ENCODE measurements at places on chromosomes 6 and 20.
A peak's percentile ranks its signal among the peaks of the same experiment; 100 is the strongest.

DNA sequence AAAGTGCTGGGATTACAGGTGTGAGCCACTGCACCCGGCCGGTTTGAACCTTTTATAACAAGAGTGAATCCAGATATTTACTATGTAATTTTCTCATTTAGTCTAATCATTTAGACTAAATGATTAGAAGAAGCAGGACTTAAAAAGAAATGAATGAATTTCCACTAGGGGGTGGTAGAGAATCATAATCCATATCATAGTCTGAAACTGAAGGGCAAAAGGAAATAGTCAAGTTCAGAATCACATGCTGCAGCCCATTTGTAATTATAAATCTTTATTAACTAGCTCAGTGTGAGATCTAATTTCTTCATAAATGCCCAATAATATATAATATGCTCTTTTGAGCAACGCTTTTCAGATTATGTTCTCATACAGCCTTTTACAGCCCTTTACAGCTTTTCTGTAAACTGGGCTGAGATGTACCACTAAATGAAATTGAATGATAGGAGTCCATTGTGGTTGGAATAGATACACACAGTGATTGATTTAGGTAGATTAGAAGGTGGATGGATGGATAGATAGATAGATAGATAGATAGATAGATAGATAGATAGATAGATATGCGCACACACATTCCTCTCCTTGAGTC is 31.8 kb downstream of the PSMB9 start:
- peak; percentile 70 for DNase-seq

GRCh38 chr6:55023230-55023629 is 151.1 kb upstream of the HCRTR2 start:
- DNase-seq, result no peak

DNA sequence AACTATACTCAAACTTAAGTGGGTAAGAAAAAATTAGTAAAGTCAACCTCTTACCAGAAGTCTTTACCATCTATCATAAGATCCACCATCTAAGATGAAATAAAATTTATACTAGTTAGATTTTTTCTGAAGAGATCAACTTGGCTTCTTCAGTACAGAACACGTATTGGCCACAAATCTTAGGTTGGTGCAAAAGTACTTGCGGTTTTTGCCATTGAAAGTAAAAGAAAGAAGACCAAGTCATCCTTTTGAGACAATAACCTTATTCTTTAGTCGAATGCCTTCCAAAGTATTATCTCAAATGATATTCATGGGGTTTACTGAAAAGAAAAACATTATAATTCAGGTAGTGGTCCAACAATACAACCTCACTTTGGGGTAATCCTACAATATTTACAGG is 292.6 kb upstream of the PTCHD4 start:
- no peak for DNase-seq

DNA sequence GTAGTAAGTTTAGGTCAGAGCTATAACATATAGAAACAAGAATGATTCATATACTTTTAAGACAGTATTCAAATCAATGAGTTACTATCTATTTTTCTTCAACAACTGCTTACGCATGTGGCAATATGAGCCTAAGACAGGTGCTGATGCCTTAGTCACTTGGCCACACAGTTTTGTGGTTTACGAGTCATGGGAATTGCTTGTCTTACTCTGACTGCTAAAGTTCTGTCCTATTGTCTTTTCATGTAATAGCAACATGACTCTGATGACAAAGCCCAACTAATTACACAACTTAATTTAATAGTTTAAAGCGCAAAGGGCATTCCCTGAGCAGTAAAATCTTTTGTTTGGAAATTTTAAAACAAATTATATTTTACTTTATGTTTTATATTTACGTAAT is 159.3 kb upstream of the CENPW start:
- DNase-seq, result no peak

DNA sequence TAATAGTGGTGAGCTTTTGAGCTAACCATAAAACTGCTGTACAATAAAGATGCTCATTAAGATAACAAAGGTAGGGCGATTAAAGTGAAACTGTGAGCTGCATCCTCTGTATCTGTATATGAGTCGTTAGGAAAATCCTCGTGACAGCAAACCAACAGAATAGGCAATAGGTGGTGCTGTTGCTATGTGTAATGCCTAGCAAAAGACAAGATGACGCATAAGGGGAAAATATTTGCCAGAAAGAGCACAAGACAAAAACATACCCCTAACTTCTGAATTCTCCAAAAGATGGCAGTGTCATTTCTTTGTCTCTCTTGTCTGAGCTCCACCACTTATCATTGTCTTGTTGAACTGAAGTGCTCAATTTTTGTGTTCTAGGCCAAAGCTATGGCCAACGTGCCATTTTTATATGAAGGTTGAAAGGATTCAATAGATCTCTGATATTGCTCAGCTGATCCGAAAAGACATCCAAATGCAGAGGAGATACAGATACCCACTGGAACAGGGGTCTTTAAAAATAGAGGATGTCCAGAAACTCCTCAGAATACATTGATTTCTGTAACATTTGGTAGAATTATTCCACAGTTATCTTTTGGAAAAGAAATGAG is 56.3 kb upstream of the ANKEF1 start:
- DNase-seq, result peak; percentile 77

DNA sequence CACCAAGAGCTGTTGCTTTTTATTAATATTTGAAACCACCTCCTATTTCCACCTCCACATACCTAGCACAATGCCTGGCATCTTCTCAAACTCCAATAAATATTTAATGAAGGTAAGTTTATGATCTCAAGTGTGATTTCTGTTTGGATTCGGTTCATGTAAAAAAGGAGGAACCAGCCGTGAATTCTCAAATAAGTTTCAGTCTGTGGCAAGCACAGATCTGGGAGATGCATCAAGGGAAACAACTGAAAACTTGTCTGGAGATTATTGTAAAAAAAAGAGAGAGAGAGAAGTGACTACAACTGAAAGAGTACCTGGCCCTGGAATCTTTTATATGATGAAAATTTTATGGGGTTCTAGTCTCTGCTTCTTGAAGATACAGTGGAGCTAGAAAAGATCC is 52.8 kb upstream of the PNRC1 start:
- peak; percentile 18 for DNase-seq

DNA sequence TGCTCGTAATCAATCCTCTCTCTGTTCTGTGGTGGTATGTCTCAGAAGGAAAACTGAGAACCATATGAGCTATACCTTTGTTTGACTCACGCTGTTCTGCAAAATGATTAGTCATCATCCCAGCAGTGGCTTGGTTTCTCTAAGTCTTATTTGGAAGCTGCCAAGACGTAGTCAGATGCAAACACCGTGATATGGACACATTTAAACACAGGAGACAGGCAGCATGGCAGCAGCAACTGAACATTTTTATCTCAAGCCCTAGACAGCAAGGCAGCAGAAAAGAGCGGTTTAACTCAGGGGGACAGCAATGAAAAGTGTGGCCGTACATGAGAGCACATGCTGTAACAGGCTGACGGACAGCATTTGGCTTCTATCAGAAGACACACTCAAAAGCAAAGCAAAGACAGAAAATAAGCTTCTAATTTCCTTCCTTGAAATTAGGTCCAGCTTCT is 1295.1 kb downstream of the EPHA7 start:
- DNase-seq, result no peak

- DNase-seq, result peak; percentile 22
These were observed 47.2 kb downstream of the FOXF2 start for GRCh38 chr6:1436334-1437306.

GRCh38 chr6:84417260-84417659 is 189.8 kb upstream of the CEP162 start:
- no peak for DNase-seq

DNA sequence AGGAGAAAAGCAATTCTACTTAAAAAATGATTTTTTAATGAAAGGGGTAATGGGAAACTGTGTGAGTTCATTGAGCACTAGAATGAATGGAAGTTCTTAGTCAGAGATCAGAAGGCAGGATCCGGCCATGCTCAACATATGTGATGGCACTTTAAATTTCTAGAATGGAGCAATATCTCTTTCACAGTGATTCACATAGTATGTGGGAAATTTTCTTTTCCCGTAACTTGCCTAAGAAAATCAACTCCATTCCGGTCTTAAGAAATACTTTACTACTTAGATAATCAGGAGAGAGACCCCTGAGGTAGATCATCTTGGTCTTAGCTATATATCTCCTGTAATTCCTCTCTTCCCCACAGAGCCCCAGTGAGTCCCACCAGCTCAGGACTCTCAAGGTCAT is 131.8 kb downstream of the SCML4 start:
- DNase-seq, result no peak

DNA sequence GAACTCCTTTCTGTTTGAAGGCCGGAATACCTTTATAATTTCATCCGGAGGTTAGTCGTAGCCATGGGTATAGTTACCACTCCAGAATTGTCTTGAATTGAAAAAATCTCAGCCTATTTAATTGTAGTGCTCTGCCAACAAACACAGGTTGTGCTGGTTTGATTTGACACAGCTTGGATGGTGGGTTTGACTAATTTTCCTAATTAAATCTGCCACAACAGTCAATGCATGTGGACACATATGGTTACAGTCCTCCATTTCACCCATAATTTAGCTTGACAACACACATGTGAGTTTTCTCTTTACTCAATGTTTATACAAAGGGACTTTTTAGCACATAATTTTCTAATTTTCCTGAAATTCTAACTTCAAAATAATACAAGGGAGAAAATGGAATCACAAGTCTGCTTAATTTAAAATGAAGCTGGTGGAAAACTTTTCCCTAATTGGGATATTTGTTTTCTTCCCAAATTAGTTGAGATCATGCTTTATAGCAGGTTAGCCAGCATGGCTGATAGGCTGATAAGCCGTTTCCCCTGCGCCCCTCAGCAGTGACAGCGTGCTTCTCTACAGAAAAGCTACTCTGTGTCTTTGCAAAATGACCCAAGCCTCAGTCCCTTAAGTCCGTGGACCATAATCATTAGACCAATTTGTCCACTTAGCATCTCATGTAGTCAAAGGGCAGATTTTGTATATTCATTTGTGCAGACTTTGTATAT is 463.5 kb upstream of the FLRT3 start:
- no peak for DNase-seq

- no peak for DNase-seq
These were observed 76.4 kb downstream of the ARHGAP18 start for GRCh38 chr6:129633529-129633928.

DNA sequence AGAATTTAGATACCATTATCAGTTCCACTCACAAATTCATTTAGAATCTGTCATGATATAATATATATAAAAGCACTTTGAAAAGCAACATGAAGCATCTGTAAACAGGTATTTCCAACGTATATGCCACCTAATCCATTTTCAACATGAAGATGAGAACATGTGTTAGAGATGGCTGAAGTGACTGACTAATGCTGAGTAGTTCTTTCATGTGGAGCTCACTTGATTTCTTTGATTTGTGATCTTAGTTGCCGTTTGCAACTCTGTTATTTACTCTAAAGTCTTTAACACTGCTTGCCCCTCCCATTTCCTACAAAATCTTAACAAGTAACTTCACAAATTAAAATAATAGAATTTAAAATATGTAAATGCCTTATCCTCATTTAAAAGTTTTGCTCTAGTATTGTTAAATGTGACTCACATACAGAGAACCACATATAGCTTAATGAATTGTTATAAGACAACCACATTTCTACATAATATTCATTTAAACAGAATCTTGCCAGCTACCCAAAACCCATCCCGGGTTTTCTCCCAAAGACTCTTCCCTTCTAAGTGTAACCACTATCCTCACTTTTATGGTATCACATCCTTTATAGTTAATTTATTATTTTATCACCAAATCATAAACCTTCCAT is 78.3 kb downstream of the ME1 start:
- DNase-seq, result no peak

All from LNCaP clone FGC (cell line).